ENCODE measurements at places on chromosomes 4 and X.
A peak's percentile ranks its signal among the peaks of the same experiment; 100 is the strongest.

- no peak for DNase-seq
Observed at GRCh38 chr4:8709050-8709728, 116.6 kb downstream of the CPZ start.

- no peak for DNase-seq
Observed at GRCh38 chr4:24801136-24801855, 5.9 kb downstream of the SOD3 start.

DNA sequence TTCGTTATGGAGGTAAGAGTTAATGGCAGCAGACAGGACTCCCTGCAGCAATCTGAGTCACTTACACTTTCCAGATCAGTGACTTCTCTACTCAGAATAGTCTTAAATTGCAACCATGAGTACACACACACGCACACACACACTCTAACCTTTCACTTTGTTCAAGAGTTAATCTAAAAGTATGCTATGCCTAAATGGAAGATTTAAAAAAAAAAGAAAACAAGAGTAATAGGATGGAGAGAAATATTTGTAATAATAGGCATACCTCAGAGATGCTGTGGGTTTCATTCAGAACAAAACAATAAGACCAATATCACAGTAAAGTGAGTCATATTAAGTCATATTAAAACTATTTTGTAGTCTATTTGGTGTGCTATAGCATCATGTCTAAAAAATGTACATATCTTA, 969.1 kb upstream of the PCDH10 start:
- DNase-seq: no peak

GRCh38 chr4:165175879-165176278, 31.5 kb upstream of the KLHL2 start:
- DNase-seq: no peak

GRCh38 chrX:102063445-102064074, 61.9 kb upstream of the TCEAL2 start:
- DNase-seq: no peak

DNA sequence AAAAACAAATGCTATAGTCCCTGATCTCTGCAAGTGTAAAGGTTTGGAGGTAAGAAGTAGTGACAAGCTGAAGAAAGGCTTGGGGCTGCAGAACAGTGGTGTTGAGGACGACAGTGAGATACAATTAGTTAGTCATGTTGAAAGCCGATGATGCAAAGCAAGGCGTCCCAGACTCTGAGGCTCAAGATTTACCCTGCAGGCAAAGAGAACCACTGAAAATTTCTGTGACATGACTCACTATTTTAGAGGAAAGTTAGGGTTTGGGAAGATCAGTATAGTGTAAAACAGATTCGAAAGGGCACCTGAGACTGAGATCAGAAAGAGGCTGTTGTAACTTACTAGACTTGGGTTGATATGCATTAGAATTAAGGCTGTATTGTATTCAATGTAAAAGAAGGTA, 281.3 kb upstream of the FTHL17 start:
- DNase-seq: no peak

GRCh38 chrX:11319806-11320520, 26.8 kb downstream of the AMELX start:
- no peak for DNase-seq

GRCh38 chr4:145732895-145733880, 53.2 kb downstream of the C4orf51 start:
- peak; percentile 86 for DNase-seq

DNA sequence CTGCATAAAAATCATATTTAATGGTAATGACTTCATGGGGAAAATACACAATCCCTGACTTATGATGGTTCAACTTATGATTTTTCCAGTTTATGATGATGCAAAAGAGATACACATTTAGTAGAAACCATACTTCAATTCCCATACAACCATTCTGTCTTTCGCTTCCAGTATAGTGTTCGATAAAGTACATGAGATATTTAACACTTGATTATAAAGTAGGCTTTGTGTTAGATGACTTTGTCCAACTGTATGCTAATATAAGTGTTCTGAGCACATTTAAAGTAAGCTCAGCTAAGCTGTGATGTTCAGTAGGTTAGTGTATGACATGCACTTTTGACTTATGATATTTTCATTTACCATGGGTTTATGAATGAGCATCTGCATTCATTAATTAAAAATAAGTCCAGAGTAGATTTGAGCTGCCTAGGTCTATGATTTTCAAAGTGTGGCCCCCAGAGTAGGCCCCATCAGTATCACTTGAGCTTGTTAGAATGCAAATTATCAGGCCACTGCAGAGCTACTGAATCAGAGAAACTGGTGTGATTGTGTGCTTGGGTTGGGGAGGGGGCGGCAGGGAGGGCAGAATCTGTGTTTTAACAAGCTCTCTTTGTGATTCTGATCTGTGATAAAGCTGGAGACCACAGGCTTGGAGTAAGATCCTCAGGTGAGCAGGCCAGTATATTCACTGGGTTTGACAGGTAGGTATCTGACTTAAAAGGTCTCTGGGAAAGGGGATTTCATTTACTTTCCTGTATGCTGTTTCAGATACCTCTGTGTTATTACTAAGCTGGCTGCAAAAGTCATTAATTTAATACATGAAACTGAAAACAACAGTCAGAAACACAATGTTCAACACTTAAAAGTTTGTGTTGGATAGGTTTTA, 8.4 kb downstream of the ATP10D start:
- DNase-seq: no peak

DNA sequence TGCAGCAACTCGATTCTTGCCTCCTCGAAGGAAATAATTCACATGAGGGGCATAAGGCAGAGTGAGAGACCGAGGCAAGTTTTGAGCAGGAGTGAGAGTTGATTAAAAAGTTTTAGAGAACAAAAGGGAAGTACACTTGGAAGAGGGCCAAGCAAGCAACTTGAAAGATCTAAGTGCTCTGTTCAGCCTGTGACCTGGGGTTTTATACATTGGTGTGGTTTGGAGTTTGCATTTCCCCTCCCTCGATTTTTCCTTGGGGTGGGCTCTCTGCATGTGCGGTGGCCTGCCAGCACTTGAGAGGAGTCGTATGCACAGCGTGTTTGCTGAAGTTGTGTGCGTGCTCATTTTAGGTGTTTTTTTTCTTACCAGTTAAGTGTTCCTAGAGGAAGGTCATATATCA, 356.4 kb downstream of the KLHL4 start:
- DNase-seq: no peak

GRCh38 chr4:88284439-88285234, at the start of gene PPM1K:
Gene PPM1K (minus strand): TSS chr4:88284561. CDS start chr4:88278583, 5,978 bp downstream.
- peak; percentile 98 for DNase-seq

- DNase-seq: no peak
Observed at GRCh38 chr4:119683518-119683917, 54.9 kb upstream of the PDE5A start.

DNA sequence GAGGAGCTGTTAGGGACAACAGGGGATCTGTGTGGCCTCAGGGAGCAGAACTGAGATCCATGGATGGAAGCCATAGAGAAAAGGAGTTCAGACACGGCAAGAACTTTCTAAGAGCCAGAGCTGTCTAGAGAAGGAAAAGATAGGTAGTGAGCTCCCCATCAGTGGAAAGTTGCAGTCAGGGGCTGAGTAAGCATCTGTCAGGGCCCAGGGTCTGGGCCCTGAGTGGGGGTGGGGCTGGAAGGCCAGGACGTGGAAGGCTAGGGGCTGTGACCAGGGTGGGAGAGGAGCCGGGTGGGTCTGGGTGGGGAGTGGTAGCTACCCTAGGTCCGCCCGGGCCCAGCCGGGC, 324 bp upstream of the MSN start:
- DNase-seq: no peak

- no peak for DNase-seq
Observed at GRCh38 chrX:85611926-85612325, 232.5 kb upstream of the POF1B start.

DNA sequence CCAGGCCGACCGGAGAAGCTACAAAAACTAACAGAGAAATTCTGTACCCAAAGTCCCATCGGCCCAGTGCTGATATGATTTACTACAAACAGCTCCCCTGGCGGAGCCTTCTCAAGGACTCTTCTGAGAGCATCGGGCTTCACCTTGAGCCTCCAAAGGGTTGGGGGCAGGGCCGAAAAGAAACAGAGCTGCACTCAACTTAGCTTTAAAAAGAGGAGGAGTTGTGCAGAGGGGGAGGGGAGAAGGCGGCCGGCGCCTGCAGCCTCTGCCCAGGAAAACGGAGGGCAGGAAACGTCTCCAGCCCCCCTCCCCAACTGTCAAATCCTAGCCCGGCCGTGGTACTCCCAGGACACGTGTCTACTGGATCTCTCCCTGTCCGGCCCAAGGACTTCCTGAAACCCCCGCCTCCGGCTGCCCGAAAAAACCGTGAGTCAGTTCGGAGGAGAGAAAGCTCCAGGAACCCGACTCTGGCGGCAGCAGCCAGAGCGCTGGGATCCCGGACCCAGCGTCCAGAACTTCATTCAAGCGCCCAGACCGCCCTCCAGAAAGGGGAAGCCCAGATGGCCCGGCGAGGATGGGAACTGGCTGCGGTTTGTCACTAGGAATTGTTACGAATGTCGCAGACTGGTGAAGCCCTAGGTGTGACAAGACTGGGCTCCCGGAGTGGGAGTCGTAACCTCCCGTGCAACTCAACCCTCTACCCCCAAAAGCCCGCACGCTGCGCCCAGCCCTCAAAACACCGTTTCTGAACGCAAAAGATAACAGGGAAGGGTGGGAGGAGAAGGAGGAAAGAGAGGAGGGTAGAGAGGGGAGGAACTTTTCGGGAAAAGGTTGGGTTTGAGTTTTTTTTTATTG, 973 bp downstream of the ADAMTS3 start:
- DNase-seq: peak; percentile 14

- DNase-seq: no peak
Observed at GRCh38 chr4:140174543-140174942, 20.6 kb upstream of the MAML3 start.

- no peak for DNase-seq
Observed at GRCh38 chrX:13427441-13428052, 107.7 kb upstream of the ATXN3L start.

DNA sequence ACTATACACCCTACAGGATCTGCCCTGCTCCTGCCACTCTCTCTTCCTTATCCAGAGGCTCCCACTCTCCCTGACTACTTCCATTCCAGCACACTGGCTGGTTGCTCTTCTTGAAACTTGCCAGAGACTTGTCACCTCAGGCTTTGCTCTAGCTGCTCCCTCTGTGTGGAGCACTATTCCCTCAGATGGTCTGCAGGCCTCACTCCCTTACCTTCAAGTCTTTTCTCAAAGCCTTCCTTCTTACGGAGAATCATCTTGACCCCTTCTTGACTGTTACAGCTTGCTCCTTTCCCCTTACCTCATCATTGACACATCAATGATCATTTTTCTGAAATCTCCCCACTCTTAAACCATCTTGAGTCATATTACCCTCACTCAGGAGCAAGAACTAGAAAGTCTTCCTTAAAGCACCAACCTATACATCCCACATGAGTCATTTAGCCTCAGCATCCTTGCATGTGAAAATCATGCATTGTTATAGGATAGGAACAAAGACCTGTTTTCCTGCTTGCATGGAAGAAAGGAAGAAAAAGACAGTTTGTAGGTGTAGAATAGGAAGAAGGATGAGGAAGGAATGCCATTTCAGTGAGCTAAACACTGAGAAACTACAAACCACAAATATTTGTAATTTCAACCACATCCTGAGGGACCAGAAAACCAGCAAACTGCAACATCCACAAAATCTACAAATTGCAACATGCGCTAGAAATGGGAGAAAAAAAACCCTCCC, 55.7 kb downstream of the ANTXR2 start:
- no peak for DNase-seq

DNA sequence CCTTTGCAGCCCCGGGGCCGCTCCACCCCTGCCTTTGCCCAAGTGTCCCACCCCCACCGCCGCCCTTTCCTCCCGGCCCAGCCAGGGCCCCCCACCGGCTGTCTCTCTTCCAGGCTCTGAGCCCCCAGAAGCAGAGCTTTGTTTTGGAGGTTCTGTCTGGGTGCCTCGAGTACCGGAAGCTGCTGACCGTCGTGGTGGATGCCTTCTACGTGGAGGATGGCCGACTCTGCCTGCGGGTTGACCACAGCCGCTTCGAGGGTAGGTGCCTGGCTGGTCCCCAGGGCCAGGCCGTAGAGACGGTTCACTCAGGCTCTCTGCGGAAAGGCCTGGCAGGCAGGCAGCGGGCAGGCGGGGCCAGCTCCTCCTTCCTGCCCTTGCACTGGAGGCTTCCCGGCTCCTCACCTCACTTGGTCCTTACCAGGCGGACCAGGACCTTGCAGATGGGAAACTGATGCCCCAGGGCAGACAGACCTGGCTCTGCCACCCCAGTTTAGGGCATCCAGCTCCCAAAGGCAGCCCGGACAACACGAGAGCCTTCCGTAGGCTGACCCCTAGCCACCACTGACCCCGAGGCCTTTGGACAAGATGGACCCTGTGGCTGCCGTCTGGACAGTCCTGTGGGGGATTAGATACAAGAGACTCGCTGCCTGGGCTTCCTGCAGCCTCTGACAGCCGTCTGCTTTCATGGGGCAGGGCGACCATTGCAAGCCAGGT, 18.2 kb downstream of the CFAP99 start:
- no peak for DNase-seq

GRCh38 chr4:180350901-180351300, 1892.3 kb upstream of the TENM3 start:
- no peak for DNase-seq

DNA sequence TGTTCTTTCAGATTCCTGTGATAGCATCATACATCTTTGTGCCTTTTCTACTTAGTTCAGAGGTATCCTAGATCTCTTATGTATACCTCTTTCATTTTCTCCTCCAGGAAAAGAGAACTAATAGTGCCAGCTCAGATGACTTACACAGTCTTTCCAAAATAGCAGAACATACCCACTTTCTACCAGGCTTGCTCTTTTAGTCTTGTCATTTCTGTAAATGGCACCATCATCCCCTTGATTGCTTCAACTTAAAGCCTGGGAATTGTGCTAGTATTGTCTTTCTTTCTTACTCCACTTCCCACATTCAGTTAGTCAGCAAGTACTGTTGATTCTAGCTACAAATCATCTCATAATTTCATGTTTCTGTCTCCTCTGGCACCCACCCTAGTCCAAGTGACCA, 5.1 kb downstream of the APEX2 start:
- no peak for DNase-seq

DNA sequence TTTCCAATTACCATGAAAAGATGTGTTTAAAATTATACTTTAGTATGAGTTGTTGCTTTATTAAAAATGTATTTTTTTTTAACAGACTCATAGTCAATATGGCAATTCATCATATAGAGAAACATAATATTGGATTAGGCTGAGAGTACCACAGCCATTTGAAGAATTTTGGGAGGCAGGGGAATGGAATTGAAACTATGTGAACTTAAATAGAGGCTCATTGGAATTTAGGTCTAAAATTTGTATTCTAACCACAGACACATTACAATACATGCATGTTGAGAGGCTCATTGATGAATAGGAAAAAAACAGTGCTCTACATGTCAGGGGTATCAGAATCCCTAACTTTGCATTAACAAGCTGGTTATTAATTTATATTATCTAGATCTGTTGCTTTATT, 269.6 kb downstream of the DKK2 start:
- no peak for DNase-seq

DNA sequence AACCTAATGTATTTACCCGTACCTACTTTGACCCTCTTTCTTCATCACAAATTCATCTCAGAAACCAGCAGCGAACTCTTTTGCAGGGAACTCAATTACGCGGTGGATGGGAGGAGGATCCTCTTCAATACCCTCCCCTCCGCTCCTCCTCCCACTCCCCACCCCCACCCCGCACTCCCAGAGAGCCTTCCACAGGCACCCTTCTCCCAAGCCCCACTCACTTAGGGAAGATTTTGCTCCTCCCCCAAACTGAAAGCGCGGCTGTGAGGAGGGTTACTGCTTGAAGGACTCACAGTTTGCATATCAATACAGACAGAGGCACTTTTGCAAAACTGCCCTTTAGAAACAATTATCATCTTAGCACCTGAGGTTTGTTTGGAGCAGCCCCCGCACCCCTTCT, 960 bp upstream of the IL1RAPL1 start:
- DNase-seq: no peak

GRCh38 chr4:60657807-60658206, 542.3 kb upstream of the ADGRL3 start:
- DNase-seq: no peak
